ENCODE measurements at places on chromosomes 1 and 21.

DNA sequence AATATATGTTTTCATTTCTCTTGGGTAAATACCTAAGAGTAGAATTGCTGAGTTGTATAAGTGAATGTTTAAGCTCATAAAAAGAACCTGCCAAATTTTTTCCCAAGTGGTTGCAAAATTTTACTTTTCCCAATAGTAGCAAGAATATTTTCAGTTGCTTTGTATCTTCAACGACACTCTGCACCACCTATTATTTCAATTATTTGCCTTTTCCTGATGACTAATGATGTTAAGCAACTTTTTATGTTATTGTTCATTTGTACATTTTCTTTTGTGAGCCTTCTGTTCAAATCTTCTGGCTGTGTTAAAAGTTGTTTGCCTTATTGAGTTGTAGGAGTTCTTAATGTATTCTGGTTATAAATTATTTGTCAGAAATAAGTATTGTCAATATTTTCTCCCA, 299.1 kb upstream of the NRIP1 start:
- DNase-seq = no peak

GRCh38 chr1:44947774-44948311, 38.6 kb downstream of the EIF2B3 start:
- no peak for DNase-seq

DNA sequence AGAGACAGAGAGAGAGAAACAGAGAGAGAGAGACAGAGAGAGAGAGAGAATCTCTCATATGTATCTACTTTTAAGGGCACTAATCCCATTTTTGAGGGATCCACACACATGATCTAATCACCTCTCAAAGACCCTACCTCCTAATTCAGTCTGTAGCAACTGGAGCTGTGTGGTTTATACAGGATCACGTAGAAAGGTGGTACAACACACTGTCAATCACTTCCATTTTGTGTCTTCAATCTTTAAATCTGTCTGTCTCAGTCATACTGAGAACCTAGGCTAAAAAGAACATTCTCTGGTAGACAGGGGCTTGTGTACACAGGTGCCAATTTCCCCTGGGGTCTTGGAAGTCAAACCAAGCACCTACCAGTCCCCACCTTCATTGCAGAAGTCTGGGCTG, 229.9 kb downstream of the TGFB2 start:
- DNase-seq = no peak

DNA sequence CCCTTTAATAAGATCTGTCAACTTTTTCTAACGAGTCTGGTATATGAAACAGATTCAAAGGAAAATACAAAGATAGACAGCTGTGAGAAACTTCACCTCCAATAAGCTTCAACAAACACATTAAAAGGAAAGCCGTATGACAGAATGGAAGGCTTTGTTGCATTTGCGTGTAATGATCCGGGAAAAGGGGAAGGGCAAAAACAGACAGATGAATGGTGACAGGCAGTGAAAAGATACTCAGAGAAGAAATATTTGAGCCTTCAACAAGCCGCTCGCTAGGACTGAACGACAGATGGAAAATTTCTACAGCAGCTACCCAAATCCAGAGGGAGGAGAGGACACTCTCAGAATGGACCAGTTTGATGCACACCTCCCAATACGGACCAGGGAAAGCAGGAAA, 14.9 kb downstream of the COPA start:
- DNase-seq = no peak

DNA sequence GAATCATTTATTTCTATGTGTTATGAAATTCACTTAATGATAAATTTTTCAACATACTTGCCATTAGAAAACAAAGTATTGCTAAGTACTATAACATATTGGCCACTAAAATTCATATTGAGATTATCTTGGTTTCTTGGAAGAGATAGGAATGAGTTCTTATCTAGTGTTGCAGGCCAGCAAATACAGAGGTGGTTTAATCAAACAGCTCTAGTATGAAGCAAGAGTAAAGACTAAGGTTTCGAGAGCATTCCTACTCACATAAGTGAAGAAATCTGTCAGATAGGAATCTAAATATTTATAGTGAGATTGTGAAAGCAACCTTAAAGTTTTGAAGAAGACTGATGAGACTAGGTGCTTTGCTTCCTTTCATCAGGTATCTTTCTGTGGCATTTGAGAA, 37.9 kb upstream of the FOXE3 start:
- DNase-seq = no peak

- no peak for DNase-seq
These were observed 1041.3 kb upstream of the ADGRL4 start for GRCh38 chr1:80047791-80048190.

Measured in stimulated activated CD8-positive, alpha-beta memory T cell treated with anti-CD3 and anti-CD28 coated beads, Interleukin-4, amount 100 ng/mL, for 1 hour (primary cell).